Activated CD4-positive, alpha-beta T cell treated with anti-CD3 and anti-CD28 coated beads, Interleukin-2, amount 50 U/mL, for 4 hours (primary cell): ENCODE measurements at places on chromosomes 6 and 20.

- DNase-seq = no peak
Measured at GRCh38 chr6:64013011-64013410, 377.4 kb downstream of the PHF3 start.

DNA sequence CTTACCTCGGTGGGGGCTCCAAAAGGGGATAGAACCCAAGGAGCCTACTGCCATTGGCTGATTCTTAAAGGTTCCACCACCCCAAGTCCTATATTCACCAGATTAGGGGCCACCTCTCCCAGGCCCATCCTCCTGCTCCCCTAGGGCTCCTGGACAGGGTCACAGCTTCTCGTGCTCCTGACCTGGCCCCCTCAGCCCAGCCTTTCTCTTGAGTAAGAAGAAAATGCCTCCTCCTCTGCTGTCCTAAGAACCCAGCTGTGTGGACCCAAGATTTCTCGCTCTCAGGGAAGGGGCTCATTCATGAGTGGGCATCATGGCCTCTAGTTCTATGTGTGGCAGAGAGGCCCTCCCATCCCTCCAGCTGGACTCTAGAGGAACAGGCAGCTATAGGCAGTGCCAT is 16.6 kb downstream of the HLA-DPB1 start:
- no peak for DNase-seq

GRCh38 chr20:17843246-17844132 is 125.1 kb downstream of the SNX5 start:
- DNase-seq = no peak

GRCh38 chr20:51760905-51761546 is 7.2 kb downstream of the ATP9A start:
- DNase-seq = no peak

DNA sequence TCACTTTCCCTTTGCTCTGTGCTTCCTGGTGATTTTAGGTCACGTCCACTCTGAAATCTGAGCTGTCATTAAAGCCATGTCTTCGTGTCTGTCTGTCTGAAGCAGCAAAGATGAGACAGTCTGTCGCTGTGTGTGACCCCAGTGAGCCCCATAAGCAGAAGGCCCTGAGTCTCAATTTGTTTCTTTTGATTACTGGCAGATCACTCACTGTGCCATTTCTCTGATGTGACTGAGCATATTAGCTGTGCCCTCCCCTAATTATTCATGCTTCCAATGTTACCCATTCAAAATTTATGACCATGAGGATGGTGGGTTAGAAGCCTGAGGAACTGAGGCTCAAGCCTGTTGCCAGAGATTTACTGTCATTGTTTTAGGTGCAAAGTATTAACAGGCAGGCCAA is 117.6 kb downstream of the PLCB1 start:
- DNase-seq = no peak

DNA sequence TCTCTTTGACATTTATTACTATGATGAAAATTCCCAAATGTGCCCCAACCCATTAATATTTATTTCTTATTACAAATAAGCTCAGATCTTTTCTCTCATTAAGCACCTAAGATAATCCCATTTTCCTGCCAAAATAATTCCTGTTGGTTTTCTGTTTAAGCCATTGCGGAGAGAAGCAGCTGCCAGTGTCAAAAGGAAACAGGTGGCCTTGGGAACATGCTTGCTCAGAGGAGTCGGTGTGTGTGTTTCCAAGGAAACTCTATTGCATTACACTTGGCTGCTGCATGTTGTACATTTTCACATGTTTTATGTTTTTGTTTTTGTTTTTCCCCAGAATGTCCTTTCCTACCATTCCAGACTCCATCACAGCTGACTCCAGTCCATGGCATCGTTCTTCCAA is 56.4 kb downstream of the CD24 start:
- no peak for DNase-seq
